Activated naive CD4-positive, alpha-beta T cell treated with anti-CD3 and anti-CD28 coated beads, Interleukin-2, amount 50 U/mL, for 72 hours (primary cell): ENCODE measurements at places on chromosomes 7 and 10.

DNA sequence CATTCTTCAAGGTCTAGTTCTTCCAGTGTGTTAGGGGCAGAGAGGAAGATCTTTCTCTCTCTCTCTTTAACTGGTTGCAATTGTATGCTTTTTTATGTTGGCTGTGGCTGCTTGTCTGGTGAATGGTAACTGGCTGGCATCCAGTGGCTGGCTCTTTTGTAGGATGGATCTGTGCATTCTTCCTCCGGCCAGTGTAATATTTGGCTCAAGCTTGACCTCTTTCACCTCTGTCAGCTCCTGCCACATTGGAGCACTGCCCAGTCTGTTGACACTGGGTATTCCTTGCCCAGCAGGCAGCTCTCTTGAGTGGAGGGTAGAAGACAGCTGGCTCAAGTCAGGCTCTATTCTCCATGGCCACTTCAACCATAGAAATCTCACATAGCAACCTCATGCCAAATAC, 528.3 kb downstream of the PHTF2 start:
- no peak for DNase-seq

DNA sequence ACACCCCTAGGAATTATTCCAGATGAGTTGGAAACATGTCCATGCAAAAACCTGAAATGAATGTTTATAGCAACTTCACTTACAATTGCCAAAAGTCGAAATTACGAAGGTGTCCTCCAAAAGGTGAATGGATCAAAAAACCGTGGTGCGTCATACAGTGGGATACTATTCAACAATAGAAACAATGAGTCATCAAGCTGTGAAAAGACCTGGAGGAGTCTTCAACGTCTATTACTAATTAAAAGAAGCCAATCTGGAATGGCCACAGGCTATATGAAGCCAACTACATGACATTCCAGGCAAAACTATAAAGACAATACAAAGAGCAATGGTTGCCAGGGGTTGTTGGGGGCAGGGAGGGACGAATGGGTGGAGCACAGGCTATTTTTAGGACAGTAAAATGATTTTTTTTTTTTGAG, 12.6 kb upstream of the PPP2R2D start:
- no peak for DNase-seq

DNA sequence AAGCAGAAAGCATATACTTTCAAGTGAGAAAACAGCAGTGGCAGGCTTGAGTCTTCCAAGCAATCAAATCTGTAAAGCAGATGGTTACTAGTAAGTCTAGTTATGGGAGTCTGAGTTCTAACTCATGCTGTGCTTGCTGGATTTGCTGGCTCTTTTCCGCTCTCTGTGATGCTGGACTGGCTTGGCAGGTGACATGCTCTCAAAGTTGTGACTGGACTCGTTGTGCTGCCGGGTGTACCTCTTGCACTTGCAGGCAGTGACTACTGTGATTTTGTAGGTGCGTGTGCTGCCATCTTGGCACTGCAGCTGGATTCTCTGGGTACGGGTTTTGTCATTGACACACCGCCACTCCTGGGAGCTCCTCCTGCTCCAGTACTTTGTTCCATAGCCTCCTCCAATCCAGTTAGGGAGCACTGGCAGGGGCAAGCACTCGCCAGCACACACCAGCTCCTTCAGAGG, 3.1 kb downstream of the SOSTDC1 start:
- no peak for DNase-seq

DNA sequence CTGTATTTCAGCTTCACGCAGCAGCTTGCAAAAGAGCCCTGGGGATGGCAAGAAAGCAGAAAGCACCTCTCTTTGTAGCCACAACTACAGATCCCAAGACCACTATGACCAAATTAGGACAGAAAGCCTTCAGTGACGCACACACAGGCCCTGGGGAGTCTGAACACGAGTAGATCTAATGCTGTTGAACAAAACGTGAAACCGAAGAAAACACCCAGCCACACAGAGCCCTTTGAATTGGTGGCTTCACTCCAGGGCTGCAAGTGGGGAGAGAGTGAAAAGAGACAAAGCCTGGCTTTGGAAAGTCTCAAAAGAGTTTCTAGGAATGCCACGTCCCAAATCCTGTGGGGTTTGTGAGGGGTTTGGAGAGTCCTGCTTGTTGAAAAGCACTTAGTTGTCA, 28.4 kb downstream of the PLXNA4 start:
- no peak for DNase-seq

- no peak for DNase-seq
Observed at GRCh38 chr10:120421250-120421649, 35.8 kb upstream of the PLPP4 start.

GRCh38 chr10:117532003-117532385, 10.6 kb upstream of the EMX2 start:
- no peak for DNase-seq

- no peak for DNase-seq
Observed at GRCh38 chr7:29287366-29287765, 92.8 kb downstream of the CHN2 start.

- DNase-seq: no peak
Observed at GRCh38 chr7:116552602-116553001, 27.8 kb downstream of the CAV1 start.
